ENCODE measurements at places on chromosomes 4 and X. TPM values are rescaled to one million over a fixed set of nuclear protein-coding genes. Genes with fewer than 3 reads are reported as not detected.

Gene GUCY1B1
- 26.4 TPM for total RNA-seq

- no peaks in the 10 kb centered on the region for H3K36me3 ChIP-seq
- no peak overlapping the region for H3K27ac ChIP-seq
- no peaks in the 10 kb centered on the region for H3K27me3 ChIP-seq
- no peak for DNase-seq
- H3K4me1 ChIP-seq = no peaks in the 10 kb centered on the region
Observed at GRCh38 chrX:151985955-151986354, 11.5 kb upstream of the GABRE start.

DNA sequence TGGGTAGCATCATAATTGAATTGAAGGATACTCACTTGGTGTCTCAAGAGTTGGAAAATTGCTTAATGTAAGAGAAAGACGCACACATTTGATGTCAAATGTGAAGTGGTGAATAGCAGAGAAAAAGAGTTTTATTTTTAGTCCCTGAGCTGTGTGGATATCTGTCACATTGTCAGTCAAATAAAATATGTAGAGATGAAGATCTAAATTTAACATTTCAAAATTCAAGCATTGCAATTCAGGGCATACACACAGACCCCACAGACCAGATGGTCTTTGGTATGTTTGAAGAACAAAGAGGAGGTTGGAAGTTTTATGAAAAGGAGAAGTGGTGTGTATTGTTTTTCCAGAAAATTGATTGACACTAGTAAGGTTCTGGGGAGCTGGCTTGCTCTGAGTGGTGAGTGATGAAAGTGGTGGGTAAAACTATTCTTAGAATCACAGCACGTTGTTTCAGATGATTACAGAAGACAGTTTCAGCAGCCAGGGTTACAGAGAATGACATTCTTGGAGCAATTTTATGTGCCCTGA is 44.9 kb upstream of the BBS12 start:
- H3K36me3 ChIP-seq = no peaks in the 10 kb centered on the region
- H3K4me1 ChIP-seq = no peaks in the 10 kb centered on the region
- no peak overlapping the region for H3K4me3 ChIP-seq
- no peaks in the 10 kb centered on the region for H3K27me3 ChIP-seq

GRCh38 chrX:108726748-108727147 is 9.6 kb downstream of the IRS4 start:
- no peaks in the 10 kb centered on the region for H3K36me3 ChIP-seq
- no peak overlapping the region for H3K4me3 ChIP-seq
- no peaks in the 10 kb centered on the region for H3K27me3 ChIP-seq
- no peak overlapping the region for H3K27ac ChIP-seq
- DNase-seq = no peak
- H3K4me1 ChIP-seq = no peaks in the 10 kb centered on the region

DNA sequence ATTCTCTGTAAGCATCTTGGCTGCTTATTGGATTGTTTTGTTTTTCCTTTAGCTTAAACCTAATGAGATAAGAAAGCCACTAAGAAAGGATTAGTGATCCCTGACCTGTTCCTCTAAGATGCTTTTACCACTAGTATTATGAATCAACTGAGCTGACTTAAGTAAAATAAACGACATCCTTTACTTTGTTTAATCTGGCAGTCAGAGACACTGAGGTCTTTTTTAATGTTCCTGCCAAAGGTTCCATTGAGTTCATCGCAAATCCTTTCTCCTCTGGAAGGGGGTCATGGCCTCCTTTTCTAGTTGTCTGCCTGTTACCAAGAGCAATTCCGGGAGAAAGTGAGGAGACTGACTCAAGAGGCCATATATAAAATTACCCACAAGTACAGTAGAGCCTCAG is 1038.3 kb upstream of the SLIT2 start:
- no peak overlapping the region for H3K4me3 ChIP-seq
- no peak for DNase-seq
- H3K27me3 ChIP-seq = no peaks in the 10 kb centered on the region
- H3K27ac ChIP-seq = no peak overlapping the region

GRCh38 chr4:18398661-18399060 is 377.1 kb upstream of the LCORL start:
- no peak overlapping the region for H3K4me3 ChIP-seq
- no peak for DNase-seq
- no peaks in the 10 kb centered on the region for H3K36me3 ChIP-seq
